ENCODE measurements at places on chromosomes 4 and X.
A peak's percentile ranks its signal among the peaks of the same experiment; 100 is the strongest.

- no peak for DNase-seq
Measured at GRCh38 chrX:94743478-94743877, 1069.5 kb downstream of the FAM133A start.

DNA sequence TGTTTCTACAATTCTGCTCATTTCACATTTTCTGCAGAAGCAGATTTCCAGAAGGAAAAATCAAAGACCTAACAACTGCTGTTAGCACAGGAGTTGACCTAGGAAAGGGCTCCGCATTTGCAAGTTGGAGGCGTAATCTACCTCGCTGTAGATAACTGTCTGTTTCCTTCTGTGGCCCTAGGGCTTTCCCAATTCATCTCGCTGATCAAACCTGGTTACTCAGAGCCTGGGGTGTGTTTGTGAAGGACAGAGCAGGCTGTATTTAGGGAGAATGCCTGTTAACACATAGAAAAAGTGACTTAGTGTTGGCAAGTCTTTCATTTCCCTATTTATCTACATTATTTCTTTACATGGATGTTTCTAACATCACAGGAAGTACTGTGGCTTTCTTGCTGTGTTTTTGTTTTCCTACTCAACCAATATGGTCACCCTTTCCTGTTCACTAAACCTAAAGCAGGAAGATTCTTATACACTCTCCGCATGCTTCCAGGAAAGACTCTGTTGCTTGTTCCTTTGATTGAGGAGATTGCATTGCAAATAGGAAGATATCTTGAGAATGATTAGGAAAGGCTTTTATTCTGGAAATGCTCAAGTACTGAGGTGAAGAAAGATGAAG, 40.5 kb downstream of the AGA start:
- DNase-seq = no peak

DNA sequence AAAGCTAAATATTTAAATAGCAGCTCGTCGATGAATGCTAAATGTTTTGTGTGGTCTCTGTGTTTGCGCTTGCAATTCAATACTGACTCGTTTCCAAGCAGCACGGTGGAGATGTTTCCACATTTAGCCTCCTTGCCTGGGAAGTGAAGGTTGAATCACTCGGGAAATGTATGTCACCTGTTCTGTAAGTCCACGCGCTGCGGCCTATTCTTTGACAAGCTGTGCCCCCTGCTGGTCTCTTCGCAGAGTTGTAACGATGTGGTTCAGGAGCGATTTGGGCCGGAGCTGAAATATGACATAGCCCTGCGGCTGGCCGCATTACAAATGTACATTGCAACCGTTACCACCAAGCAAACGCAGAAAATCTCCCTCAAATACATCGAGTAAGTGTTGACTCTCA, 89.6 kb upstream of the PRPS2 start:
- peak; percentile 6 for DNase-seq

GRCh38 chr4:12110627-12111026, 681.9 kb upstream of the HS3ST1 start:
- no peak for DNase-seq

GRCh38 chrX:129717892-129718291, 20.9 kb upstream of the XPNPEP2 start:
- no peak for DNase-seq

- DNase-seq = no peak
Measured at GRCh38 chr4:140229881-140230280, 75.9 kb upstream of the MAML3 start.

DNA sequence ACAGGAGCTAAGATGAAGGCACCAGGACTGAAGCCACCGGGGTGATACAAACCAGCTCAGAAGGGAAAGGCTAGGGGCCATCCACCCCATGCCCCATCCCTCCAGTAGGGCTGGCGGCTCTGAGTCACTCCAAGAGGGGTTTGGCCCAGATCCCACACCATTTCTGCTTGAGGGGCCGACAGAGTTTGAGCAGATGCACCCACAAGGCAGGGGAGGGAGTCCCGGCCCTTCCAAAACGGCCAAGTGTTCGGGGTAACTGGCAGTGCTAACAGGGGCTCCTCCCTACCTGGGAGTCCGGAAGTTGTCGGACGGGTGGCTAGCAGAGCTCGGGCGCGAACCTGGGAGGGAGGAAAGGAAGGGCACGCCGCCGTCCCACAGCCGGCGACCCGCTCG, 412 bp downstream of the SLC10A3 start:
- no peak for DNase-seq

DNA sequence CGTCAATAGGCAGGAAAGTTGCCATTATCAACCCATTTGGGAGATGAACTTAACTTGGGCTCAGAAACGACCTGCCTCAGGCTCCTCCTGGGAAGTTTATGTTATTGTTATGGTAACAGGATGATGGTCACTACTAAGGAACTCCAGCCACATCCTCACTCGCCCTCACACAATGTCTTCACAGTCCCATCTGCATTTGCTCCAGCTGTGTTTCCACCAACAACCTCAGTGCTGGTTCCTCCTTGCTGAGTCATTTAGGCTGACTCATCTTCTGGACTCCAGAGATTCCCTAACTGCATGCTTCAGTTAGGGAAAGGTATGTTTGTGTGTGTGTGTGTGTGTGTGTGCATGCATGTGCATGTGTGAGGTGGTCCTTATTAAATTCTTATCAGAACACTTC, 293.4 kb upstream of the BOD1L1 start:
- no peak for DNase-seq

GRCh38 chrX:118594697-118595420, 99.2 kb downstream of the DOCK11 start:
- DNase-seq = no peak
